Kidney tubule cell (primary cell): ENCODE measurements at places on chromosomes 6 and 20.

GRCh38 chr20:29689411-29690225 is 1567.8 kb upstream of the DEFB115 start:
- no peak for DNase-seq

DNA sequence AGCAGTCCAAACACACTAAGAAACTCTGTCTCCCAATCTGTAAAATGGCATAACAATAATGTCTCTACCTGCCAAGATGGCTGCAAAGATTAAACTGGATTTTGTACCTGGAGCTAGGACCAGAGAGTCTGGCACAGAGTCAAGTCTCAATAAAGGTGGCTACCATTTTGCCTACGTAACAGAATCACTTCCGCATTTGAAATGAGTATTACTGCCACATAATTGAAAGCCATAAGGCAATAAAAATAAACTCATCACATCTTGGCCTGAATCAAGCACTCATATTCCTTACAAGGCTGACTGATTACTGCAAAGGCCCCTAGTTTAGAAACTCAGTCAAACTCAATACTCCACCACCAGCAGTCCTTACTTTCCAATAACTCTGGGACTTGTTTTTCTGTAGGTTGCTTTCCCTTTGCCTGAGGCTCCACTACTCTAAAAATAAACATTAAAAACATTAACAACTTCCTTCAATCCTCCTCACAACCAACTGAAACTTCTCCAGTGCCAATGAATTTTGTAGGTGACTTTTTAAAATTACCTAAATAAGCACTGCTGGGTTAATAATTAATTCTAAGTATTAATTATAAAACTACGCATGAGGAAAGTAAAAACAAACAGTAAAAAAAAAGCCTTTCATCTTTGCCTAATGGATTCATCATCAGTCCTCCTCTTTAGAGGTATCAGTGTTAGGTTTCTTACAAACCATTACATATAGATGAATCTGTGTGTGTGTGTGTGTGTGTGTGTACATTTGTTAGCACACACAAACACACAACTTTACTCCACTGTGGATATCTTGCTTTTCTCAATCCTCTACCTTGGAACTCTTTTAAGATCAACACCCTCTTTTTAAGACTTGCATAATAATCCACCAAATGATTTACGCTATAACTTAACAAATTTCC is 3.7 kb downstream of the KIF16B start:
- DNase-seq: peak; percentile 32

DNA sequence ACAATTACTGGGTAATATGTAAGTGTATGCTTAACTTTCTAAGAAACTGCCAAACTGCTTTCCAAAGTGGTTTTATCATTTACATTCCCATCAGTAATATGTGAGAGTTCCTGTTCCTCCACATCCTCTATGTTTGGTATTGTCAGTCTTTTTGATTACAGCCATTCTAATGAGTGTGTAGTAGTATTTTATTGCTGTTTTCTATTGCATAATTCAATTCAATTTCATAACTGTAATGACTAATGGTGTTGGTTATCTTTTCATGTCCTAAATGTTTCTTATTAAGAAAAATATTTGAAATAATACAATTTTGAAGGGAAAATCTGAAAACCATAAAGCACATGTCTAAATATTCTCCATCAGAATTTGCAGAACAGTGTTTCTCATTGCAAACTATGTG is 119.3 kb downstream of the MAP3K7 start:
- no peak for DNase-seq

- no peak for DNase-seq
Measured at GRCh38 chr6:81682235-81682795, 70.2 kb downstream of the TENT5A start.

GRCh38 chr6:40992746-40993145 is 46.3 kb downstream of the UNC5CL start:
- no peak for DNase-seq

GRCh38 chr6:151060096-151060765 is 179.5 kb upstream of the AKAP12 start:
- peak; percentile 97 for DNase-seq

- DNase-seq: peak; percentile 84
Measured at GRCh38 chr20:63739130-63740069, at the start of gene SLC2A4RG. SLC2A4RG (plus strand) TSS chr20:63739776; CDS start chr20:63739913, 137 bp downstream.

- no peak for DNase-seq
Measured at GRCh38 chr6:127221201-127221600, 45.5 kb upstream of the RNF146 start.

- peak; percentile 37 for DNase-seq
Measured at GRCh38 chr6:144334150-144334708, 49.1 kb downstream of the UTRN start.

GRCh38 chr20:56628873-56629463 is at the start of gene TFAP2C:
TFAP2C (plus strand) TSS chr20:56629306; CDS start chr20:56629545, 239 bp downstream.
- DNase-seq: peak; percentile 65

DNA sequence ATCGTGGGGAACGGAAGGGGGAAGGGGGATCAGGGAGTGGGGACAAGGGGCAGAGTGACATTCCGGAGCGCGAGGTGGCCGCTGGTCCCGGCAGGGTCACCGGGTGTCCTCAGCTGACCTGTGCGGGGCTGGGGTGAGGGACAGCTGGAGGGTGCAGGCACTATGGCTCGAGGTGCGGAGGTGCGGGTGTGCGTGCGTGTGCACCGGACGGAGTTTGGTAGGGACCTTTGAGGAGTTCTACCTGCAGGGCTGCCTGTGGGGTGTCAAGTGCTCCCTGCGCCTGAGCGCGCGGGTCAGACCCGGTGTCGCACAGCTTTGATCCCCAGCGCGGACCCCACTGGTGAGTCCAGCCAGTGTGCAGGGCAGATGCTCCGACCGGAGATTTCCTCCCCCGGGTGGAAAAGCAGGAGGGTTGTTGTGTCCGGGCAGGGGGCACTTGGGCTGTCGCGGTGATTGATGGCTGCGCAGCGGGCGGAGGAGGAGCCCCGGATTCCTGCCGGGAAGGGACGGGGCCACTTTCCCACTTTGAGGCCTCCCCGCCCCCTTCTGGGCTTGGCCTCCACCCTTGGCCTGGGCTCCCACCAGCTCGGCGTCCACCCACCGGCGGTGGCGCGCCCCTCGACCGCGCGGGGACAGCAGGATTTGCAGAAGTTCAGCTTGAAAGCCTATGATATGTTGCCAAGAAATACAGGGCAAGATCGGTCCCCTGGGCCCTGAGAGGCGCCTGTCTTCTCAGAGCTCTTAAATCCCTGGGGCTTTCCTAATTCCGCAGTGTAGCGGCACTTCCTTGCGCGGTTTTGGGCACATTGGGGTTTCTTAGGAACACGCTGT is 658 bp downstream of the RIN2 start:
- DNase-seq: peak; percentile 52

DNA sequence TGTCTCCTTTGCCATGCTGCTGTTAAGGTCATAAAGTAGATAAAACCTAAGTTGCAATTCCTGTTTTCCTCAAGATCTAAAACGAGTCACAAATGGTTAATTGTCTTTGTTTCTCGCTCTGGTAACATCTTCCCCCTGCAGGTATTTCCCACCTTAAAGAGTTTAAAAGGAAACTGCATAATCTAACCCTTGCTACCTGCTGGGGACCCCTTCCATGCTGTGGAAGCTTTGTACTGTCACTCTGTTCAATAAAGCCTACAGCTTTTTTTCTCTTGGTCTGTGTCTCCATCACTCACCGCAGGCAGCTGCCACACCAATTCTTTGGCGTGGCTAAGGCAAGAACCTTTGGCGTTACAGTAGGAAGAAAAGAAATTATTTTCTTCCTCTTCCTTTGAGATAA is 117.7 kb upstream of the GJE1 start:
- DNase-seq: no peak

DNA sequence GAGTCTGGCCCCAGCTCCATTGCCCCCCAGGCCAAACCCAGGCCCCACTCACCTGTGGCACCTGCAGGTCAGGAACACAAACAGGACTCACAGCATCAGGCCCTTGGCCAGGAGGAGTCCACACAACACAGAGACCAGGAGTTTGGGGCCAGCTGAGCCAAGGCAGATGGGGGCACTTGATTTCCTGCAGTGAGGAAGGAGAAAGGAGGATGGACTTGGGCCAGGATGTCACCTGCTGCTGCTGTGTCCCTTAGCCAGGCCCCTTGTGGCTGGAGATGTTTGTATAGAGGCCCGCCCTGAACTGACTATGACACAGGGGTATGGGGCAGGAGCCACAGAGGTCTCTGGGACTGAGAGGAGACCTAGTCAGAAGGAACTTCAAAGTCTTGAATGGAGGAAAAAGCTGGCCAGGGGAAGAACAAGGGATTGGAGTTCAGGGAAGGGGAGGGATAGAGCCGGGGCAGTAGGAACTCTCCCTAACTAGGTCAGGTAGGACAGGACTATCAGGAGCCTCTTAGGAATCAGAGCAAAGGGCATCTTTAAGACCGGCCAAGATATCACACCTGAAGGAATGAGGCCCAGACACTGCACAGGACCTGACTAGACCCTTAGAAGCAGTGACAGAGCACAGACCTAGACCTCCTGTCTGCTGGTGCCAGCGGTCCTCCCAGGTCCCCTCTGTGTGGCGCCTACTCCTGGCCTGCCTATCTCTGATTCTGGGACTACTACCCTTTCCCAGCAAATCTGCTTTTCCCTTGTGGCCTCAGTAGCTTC is 8.8 kb upstream of the TREML2 start:
- DNase-seq: no peak

GRCh38 chr20:57308451-57309271 is 20.9 kb upstream of the SPO11 start:
- no peak for DNase-seq

DNA sequence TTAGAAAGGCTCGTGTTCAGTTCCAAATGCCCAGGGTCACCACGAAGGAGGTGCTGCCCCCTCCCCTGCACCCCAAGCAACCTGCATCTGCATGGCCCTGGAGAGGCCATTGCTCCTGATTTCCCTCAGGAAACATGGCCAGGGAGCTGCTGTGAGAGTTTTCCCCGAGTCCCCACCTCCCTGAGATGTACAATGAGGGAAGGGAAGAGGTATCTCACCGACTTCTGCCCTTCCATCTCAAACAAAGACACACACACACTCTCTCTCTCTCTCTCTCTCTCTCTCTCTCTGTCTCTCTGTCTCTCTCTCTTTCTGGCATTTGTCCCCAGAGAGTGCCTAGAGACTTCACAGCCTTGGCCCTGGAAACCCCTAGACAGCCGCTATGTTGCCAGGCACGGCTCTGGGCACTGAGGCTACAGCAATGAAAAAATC is 120.4 kb downstream of the MRPL14 start:
- DNase-seq: no peak

DNA sequence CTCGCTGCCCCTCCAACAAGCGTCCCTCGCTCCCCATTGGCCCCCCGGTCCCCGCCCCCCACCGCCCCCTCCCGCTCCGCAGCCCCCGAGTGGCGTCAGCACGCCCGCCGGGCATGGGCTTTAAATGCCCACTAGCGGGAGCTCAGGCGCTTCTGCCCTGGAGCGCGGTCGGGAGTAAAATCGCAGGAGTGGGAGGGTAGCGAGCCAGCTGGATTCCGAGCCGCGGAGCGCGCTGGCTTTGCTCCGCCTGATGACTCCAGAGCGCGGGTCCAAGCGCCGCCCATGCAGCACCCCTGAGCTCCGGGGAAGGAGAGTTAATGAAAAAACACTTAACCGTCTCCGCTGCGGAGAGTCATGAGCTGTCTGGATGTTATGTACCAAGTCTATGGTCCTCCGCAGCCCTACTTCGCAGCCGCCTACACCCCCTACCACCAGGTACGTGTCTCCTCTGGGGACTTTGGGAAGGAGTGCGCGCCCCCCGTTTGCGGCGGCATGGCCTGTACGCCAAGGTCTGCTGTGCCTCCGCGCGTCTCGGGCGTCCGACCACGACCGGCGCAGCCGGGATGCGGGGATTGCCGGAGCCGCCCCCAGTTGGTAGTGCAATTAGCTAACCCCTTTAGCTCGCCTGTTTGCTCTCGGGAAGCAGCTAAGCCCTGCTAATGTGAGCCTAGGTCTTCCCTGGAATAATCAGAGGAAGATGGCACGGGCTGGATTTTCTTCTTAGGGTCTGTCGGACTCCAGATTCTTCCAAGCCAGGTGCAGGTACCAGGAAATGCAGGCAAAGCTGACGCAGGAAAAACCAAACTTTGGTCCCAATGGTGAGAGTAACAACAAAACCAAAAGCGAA is at the start of gene VGLL2:
VGLL2 (plus strand) TSS at position 149 of the 847 bp plus-strand sequence; CDS start at position 355, 206 bp downstream.
- DNase-seq: peak; percentile 55

DNA sequence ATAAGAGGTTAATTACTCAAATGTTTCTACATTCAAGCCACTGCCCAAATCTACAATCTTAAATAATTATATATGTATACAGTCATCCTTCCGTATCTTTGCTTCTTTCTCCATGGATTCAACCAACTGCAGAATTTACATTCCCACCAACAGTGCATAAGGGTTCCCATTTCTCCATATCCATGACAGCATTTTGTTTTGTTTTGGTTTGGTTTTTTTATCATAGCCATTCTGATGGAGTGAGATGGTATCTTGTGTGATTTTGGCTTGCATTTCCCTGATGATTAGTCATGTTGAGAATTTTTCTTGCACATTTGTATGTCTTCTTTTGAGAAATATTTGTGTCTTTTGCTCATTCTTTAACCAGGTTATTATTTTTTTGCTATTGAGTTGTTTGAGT is 198.5 kb downstream of the C6orf118 start:
- DNase-seq: no peak

- DNase-seq: peak; percentile 28
Measured at GRCh38 chr20:50916257-50916656, 15.0 kb downstream of the ADNP start.

GRCh38 chr20:48287552-48288170 is 502.4 kb upstream of the SULF2 start:
- no peak for DNase-seq

- peak; percentile 90 for DNase-seq
Measured at GRCh38 chr20:34824452-34824805, 1.0 kb downstream of the NCOA6 start.

DNA sequence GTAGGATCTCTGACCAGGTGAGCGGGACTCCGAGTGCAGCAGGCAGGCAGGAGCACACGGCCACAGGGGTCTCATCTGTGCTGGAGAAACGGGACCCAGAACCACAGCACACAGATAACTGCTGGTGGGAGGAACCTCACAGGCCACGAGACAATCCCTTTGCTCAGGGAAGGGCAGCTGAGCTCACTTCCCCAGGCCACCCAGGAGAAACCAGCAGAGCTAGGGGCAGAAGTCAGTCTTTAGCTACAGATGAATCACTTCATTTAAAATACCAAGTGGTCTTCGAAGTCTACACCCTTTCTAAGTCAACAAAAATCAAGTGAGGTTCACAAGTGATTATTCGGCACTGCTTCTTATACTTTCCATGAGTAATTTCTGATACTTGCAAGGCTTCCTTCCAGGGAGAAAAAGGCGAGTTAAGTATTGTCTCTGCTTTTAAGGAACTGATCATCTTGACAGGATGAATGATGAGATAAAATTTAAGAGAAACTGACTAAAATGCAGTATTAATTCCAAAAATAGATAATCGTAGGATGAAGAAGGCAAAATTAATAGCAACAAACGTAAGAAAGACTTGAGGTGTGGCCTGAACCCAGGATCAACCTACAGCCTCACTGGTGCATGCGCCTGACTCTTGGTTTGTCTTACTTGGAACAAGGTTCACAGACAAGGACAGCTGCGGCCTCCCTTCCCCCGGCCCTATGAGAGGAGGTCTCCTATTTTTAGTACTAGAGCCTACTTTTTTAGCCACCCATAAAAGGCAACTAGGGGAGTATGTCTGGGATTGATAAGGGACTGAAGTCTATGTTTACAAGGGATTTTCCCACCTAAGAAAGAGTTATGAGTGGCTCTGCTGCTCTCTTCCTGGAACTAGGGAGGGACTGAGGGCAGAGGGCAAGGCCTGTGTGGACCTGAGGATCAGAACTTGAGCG is 233.6 kb downstream of the TTLL2 start:
- DNase-seq: no peak

- DNase-seq: no peak
Measured at GRCh38 chr6:149990661-149991471, 27.1 kb downstream of the ULBP1 start.
